ENCODE measurements at places on chromosomes 3 and 15.

DNA sequence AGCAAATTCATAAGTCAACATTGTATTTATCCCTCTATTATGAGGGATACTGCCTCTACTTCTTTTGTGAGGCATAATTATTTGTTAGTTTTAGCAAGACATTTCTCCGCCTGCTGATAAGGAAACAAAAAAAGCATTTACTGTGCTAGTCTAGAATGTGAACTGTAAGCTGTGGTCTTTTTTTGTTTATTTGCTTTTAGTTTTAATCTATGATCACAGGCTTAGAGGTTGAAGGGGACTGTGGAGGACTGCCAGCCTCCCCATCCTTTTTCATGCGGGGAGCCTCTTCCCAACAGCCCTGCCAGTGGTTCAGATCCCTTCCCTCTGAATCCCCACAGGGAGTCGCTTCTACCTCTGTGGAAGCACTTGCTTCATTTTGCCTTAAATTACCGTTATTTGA is 331.0 kb upstream of the ROPN1 start:
- no peak for DNase-seq

DNA sequence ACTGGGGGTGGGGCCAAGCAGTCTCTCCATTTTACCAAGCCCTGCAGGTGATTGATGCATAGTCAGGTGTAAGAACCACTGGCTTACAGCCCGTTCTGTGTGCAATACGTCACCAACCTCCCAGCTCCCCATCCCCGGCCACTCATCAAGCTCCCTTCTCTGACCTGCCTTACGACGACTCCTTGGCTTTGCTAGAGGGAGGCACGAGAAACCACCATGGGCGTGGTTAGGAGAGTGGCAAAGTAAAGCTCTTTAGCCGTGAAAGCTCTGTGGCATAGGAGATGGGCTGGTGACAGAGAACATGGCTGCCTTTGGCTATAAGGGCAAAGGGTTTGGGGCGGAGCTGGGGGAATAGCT is 109.1 kb downstream of the BDH1 start:
- no peak for DNase-seq

- DNase-seq, result no peak
Measured at GRCh38 chr3:179493260-179493659, 42.0 kb upstream of the GNB4 start.

- DNase-seq, result no peak
Measured at GRCh38 chr15:44125879-44126278, 69.2 kb downstream of the FRMD5 start.

- no peak for DNase-seq
Measured at GRCh38 chr15:100163961-100164360, 177.8 kb downstream of the ADAMTS17 start.

DNA sequence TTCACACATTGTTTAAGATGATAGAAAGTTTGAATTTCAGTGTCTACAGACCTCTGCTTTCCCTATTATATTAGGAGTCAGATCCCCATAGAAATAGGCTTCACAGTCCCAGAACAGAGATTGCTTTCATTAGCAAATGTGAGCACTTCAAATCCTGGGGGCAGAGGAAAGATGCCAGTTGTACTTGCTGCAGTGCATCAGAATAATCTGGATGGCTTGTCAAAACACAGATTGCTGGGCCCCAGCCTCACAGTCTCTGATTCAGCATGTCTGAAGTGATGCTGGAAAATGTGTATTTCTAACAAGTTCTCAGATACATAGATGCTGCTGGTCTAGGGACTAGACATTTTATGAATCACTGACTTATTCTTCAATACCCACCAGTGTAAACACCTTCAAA is 375.2 kb downstream of the FGF12 start:
- no peak for DNase-seq

GRCh38 chr3:145094355-145094941 is 1066.5 kb downstream of the PLOD2 start:
- DNase-seq, result peak; percentile 21

- DNase-seq, result no peak
Measured at GRCh38 chr3:4756855-4757574, 222.2 kb upstream of the BHLHE40 start.

GRCh38 chr3:129002573-129003569 is 1.8 kb downstream of the EFCC1 start:
- DNase-seq, result no peak

- no peak for DNase-seq
Measured at GRCh38 chr15:58701376-58701775, 48.1 kb downstream of the ADAM10 start.

DNA sequence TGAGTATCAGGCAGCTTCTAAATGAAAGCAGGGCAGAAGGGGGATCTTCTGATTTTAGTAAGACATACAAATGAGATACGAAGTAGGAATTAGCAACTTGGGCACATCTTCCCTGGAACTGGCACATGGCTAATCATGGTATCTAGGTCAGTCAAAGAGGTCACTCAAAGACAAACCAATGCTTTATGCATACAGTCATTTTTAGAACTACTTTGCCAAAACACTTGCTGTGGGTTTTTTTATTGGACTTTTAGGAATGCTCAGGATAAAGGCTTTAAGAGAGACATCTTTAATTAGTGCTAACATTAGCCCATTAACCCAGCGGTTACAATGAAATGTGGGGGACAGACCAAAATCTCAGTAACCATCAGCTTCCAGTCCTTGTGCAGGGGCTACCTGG is 51.7 kb downstream of the GPR176 start:
- DNase-seq, result no peak

DNA sequence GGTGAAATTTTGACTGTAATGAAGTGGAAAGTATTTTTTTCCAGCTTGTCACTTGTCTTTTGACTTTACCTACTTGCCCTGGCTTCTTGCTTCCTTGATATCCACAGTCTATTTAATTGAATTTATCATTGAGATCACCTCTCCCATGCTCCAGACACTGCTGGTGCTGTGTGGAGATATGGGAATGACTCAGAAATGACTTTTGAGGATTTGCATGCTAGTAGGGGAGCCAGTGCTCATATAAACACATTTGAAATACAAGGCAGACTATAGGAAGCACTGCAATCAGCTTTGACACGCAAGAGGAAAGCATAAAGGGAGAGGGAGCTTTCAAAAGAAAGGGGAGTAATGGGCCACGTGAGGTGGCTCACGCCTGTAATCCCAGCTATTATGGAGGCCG is 7.3 kb upstream of the TRPM1 start:
- no peak for DNase-seq

DNA sequence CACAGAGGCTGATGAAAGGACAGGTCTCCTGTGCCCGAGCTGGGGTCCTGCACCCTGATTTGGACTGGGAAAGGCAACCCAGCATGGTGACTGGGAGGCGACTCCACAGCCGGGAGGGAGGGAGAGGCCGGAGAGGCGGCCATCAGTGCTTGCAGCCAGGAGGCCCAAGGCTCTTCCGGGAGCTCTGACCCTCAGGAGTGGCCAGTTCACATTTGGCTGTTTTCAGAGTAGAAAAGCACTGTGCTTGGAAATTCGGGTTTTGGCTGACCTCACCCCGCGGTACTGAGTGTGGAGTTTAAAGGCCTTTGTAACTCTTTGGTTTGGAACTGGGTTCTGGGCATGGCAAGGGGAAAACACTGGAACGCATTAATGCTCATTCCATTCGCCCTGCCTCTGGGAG is 31.9 kb downstream of the SMAD6 start:
- DNase-seq, result no peak

DNA sequence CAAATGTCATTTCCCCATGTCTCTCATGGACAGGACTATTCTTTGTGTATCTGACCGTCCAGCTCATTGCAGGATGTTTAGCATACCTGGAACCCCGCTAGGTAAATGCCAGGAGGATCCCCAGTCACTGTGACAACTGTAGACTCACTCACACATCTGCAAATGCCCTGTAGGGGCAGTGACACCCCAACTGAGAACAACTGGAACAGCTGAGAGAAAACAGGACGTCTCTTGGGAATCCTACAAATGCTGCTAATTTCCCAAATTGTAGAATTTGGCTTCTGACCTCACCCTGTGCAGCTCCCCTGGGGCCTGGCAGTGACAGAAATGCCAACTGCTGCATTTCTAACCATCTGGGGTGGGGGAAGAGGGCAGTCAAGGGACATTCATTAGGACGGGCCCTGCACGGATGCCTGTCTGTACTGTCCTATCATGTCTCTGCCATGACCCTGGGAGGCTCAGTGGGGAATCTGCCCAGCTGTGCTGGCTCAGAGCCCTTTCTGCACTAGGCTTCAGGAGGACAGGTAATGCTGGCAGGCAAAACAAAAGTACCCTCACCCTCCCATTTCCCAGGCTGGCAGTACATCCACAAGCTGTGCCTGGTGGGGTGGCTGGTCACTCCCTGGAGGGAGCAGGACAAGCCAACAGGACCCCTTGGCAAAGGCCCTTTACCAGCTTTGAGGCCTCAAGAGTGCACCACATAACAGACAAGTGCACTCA is 30.4 kb downstream of the RAB6B start:
- DNase-seq, result no peak

DNA sequence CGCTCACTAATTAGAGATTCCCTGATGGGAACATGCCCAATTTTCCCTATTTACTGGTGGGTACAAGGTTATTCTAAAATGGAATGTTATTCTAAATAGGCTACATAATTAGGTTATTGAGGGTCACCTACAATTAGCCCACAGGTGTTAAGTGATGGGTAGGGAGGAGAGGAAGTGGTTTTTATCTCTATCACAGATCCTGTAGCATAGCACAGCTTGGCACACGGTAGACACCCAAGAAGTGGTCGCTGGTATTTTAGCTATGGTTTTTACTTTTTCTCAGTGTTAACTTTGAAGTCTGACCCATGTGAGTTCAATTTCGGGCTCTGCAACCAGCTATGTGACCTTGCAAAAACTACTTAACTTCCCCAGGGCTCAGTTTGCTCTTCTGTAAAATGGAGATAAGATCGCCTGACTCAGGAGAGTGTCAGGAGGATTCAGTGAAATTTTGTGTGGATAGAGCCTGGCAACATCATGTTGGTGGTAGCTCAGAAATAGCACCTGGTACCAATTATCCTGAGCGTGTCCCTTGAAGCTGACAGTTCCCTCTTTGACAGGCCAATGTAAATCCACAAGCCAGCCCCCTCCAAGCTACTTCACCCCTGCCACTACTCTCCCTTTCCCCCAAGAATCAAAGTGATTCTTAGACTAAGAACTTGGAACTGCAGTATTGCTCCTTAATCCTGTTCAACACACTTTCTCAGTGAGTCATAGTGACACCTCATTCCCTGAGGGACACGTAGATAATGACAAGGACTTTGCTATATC is 8.7 kb upstream of the LMCD1 start:
- DNase-seq, result peak; percentile 38
